ENCODE measurements at places on chromosomes 2 and 18.

DNA sequence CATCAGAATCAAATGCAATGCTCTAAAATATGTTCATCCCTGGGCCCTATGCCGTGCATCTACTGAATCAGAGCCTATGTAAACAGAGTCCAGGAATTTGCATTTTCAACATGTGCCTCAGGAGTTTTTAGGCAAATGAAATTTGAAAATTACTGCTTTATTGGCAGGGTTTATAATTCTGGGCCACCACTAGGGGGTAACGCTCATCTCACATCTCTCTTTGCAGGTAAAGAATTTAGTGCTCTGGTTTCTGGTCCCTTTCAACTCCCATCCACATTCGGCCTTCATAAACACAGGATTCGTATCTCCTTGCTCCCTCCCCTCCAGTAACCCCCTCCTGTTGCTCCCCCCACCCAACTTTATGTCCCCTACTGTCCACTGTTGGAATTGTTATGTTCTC lies 49.3 kb downstream of the LYPD6B start:
- no peaks in the 10 kb centered on the region for H3K4me1 ChIP-seq
- no peaks in the 10 kb centered on the region for H3K27me3 ChIP-seq
- H3K36me3 ChIP-seq, result no peaks in the 10 kb centered on the region
- no peak overlapping the region for H3K4me3 ChIP-seq

GRCh38 chr18:50289108-50289443 lies 1.6 kb upstream of the CXXC1 start:
- H3K27me3 ChIP-seq, result peaks cover 8% of the 10 kb centered on the region
- H3K27ac ChIP-seq, result peak overlapping the region; percentile 24
- no peak for DNase-seq
- peaks cover 32% of the 10 kb centered on the region for H3K4me1 ChIP-seq
- H3K4me3 ChIP-seq, result peak overlapping the region; percentile 70

GRCh38 chr2:206701952-206702605 lies 16.1 kb downstream of the DYTN start:
- no peak overlapping the region for H3K27ac ChIP-seq
- peaks cover 3% of the 10 kb centered on the region for H3K27me3 ChIP-seq
- H3K4me3 ChIP-seq, result no peak overlapping the region
- no peak for DNase-seq
- H3K4me1 ChIP-seq, result no peaks in the 10 kb centered on the region

DNA sequence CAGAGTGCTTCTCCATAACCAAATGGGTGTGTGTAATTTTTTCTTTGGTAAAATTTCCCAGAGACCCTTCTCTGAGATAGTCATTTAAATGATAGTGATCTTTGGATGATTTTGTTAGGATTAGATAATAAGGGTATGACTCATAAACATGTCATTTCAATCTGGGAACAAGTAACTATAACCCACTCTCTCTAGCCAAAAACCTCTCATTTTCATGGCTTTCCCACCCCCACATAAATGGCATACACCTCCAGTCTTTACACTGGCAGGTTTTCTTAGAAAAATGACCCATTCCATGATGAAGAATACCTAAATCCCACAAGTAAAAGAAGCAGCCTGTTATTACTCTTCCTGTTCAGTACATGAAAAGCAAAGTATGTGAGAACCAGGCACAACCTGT lies 572.0 kb upstream of the ZEB2 start:
- no peaks in the 10 kb centered on the region for H3K36me3 ChIP-seq
- no peak for DNase-seq
- H3K4me1 ChIP-seq, result peaks cover 4% of the 10 kb centered on the region

DNA sequence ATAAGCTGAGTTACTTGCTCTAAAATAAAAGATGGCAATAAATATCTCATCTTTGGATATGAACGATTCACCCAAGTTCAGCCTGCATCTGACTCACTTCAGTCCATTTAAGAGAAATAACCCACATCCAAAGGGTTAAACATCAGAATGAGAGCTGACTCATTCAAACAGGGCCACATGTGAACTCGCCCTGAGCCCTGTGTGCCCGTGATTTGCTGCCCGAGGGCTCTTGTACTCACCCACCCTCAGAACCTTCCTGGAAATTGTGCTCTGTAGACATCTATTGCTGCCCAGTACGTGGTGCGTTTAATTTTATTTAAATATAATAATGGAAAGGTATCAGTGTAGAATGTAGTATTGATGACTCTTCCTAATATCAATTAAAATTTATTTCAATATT lies 66.9 kb upstream of the RBM44 start:
- H3K27ac ChIP-seq, result peak overlapping the region; percentile 70
- no peaks in the 10 kb centered on the region for H3K27me3 ChIP-seq
- no peak overlapping the region for H3K4me3 ChIP-seq

All from immature natural killer cell (primary cell).